ENCODE measurements at places on chromosomes 16 and 17. TPM values are rescaled to one million over a fixed set of nuclear protein-coding genes. Genes with fewer than 3 reads are reported as not detected.

Gene NT5C3B
- 34.9 TPM for total RNA-seq

Gene PIMREG
- total RNA-seq = 7.3 TPM

Gene HID1
- total RNA-seq = 7.4 TPM

Gene TRPV3
- total RNA-seq = 2.0 TPM

Gene SNAI3
- total RNA-seq = 10.5 TPM

Gene TVP23A
- not detected for total RNA-seq

Gene HES7
- total RNA-seq = 1.5 TPM

- no peaks in the 10 kb centered on the region for H3K36me3 ChIP-seq
- no peaks in the 10 kb centered on the region for H3K27me3 ChIP-seq
- peaks cover 24% of the 10 kb centered on the region for H3K4me1 ChIP-seq
- H3K27ac ChIP-seq = peak within 1 kb of the TSS; percentile 77
Observed at GRCh38 chr17:63931981-63932561, at the start of gene CD79B. Gene CD79B, minus strand, starts transcription at chr17:63932331. Its CDS starts 70 bp downstream, at chr17:63932261.

- peaks cover 3% of the 10 kb centered on the region for H3K36me3 ChIP-seq
- H3K27ac ChIP-seq = peak overlapping the region; percentile 24
- DNase-seq = no peak
- H3K4me1 ChIP-seq = peaks cover 49% of the 10 kb centered on the region
Observed at GRCh38 chr17:42563143-42563509, 1.2 kb downstream of the COASY start.

DNA sequence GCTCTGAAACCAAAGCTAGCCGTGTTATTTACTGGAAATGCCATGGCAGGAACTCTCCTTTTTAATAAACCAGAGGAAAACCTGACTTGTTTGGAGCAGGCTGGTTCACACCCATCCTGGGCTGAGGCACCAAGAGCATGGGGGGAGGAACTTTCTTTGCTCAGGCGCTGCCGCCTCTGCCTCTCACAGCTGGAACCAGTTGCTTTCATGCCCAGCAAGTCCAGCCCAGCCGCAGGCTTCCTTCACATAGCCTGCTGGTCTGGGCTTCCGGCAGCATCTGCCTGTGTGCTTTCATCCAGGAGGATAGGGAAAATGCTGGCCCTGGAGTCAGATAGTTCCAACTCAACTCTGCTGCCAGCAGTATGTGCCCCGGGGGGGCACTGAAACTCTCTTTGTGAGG, 88.1 kb upstream of the ASIC2 start:
- DNase-seq = no peak
- H3K27ac ChIP-seq = no peak overlapping the region
- H3K36me3 ChIP-seq = no peaks in the 10 kb centered on the region
- no peak overlapping the region for H3K4me3 ChIP-seq
- no peaks in the 10 kb centered on the region for H3K27me3 ChIP-seq

- no peaks in the 10 kb centered on the region for H3K27me3 ChIP-seq
- H3K27ac ChIP-seq = no peak overlapping the region
- H3K4me3 ChIP-seq = no peak overlapping the region
- peaks cover 5% of the 10 kb centered on the region for H3K36me3 ChIP-seq
Observed at GRCh38 chr17:4116516-4116915, 26.3 kb downstream of the ZZEF1 start.

DNA sequence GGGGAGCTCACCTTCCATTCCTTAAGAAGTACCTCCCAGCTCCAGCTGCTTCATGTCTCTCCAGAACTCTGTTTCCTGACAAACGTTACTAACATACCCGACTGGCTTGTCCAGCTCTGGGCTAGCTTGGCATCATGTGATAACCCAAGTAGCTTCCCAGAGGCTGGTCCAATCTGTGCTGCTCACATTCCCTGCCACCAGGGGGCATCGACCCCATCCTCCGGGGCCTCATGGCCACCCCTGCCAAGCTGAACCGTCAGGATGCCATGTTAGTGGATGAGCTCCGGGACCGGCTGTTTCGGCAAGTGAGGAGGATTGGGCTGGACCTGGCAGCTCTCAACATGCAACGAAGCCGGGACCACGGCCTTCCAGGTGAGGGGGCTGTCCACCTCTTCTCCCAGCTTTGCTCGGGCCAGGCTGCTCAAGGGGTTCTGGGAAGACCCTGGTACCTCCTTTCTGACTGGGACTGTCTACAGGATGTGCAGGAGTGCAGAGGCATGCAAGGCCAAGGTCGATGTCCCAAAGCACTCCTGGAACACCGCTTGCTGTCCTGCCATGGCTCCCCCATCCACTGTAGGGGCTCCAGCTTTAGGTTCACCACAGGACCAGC, 7.6 kb downstream of the EPX start:
- H3K27me3 ChIP-seq = peaks cover 10% of the 10 kb centered on the region
- H3K4me3 ChIP-seq = no peak overlapping the region
- DNase-seq = peak; percentile 68
- no peak overlapping the region for H3K27ac ChIP-seq
- H3K36me3 ChIP-seq = no peaks in the 10 kb centered on the region

GRCh38 chr17:49180998-49181635, 29.3 kb downstream of the GNGT2 start:
- H3K4me1 ChIP-seq = no peaks in the 10 kb centered on the region
- no peak overlapping the region for H3K4me3 ChIP-seq
- H3K27ac ChIP-seq = no peak overlapping the region
- no peaks in the 10 kb centered on the region for H3K27me3 ChIP-seq

GRCh38 chr16:30051518-30051917, 14.0 kb upstream of the ALDOA start:
- peak overlapping the region; percentile 45 for H3K27ac ChIP-seq
- peaks cover 38% of the 10 kb centered on the region for H3K4me1 ChIP-seq
- H3K4me3 ChIP-seq = peak overlapping the region; percentile 88
- DNase-seq = no peak
- peaks cover 4% of the 10 kb centered on the region for H3K36me3 ChIP-seq

GRCh38 chr16:24825696-24826095, 20.1 kb upstream of the SLC5A11 start:
- no peak for DNase-seq
- H3K36me3 ChIP-seq = peaks cover 19% of the 10 kb centered on the region
- no peaks in the 10 kb centered on the region for H3K27me3 ChIP-seq
- H3K4me3 ChIP-seq = no peak overlapping the region
- H3K4me1 ChIP-seq = no peaks in the 10 kb centered on the region
- no peak overlapping the region for H3K27ac ChIP-seq

DNA sequence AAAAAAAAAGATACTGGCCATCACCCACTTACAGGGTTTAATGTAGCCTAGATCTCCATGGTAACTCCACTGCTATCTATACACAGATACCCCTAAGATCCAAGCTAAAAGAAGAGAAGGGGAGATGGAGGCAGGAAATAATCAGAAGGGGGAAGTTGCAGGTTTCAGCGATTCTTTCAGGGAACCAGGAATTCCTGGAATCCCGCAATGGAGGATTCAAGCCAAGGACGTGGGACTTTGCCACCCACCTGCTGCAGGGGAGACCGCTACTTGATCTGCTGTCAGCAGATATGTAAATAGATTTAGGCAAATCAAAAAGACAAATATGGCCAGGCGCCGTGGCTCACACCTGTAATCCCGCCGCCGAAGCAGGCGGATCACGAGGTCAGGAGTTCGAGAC, 121.1 kb downstream of the AIPL1 start:
- no peaks in the 10 kb centered on the region for H3K4me1 ChIP-seq
- no peak for DNase-seq
- H3K27me3 ChIP-seq = peaks cover 40% of the 10 kb centered on the region
- no peak overlapping the region for H3K4me3 ChIP-seq
- H3K36me3 ChIP-seq = no peaks in the 10 kb centered on the region

DNA sequence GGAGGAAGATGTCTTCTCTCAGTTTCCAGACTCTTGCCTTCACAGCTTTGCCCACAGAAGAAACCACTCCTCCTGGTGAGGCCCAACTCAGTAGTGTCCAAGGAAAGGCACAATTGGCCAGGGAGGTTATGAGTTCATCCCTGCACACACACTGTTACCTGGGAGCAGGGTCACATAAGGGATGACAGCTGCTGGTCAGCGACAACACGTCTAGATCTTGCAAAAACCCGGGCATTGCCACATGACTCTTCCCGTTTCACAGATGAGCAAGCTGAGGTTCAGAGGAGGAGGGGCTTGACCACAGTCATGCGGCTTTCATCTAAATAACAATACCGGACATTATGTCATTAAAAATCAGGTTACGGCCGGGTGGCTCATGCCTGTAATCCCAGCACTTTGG, 186.0 kb downstream of the COPRS start:
- peaks cover 61% of the 10 kb centered on the region for H3K27me3 ChIP-seq
- H3K27ac ChIP-seq = no peak overlapping the region

DNA sequence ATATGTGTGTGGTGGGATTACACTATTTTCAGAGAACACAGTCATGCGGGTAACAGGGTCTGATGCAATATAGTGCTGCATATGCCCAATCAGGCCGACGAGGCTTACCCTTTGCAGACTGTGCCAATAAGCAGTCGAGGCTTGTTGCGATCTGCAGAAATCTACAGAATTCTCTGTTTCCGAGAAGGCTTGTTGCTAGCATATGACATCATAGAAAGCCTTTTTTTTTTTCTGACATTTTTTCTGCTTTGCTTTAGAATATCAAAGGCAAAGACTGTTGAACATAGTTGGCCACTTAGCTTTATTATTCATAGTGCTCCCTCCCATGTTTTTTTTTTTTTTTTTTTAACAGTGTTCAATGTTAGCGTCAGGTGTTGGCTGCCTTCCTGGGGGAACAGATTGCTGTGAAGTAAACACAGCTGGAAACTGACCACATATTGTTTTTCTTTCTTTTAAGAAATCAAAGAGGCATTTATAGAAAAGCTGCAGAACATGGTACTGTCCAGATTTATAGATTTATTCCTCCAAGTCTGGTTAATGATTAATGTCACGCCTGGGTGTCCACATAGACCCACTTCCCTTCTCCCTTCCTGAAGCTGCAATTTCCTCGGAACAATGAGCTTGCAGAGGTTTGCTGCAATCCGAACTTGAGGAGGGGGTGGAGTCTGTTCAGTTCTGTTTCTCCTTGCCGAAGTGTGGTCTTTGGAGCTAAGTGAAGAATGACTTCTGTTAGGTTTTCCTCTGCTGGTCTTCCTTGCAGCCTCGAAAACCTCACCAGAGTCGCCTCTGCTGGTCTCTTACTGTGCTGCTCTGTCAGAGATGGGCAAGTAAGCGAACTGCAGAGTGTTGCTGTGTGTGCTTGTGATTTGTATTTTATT, 87.3 kb downstream of the MAP2K6 start:
- peak overlapping the region; percentile 56 for H3K4me3 ChIP-seq
- H3K27me3 ChIP-seq = no peaks in the 10 kb centered on the region
- H3K27ac ChIP-seq = peak overlapping the region; percentile 26
- no peak for DNase-seq
- H3K36me3 ChIP-seq = no peaks in the 10 kb centered on the region

GRCh38 chr16:14042706-14043105, 28.4 kb upstream of the MRTFB start:
- no peak overlapping the region for H3K4me3 ChIP-seq
- H3K4me1 ChIP-seq = no peaks in the 10 kb centered on the region
- no peak overlapping the region for H3K27ac ChIP-seq
- no peaks in the 10 kb centered on the region for H3K27me3 ChIP-seq

GRCh38 chr17:6927290-6928126, 68.3 kb upstream of the ALOX12 start:
- no peak overlapping the region for H3K4me3 ChIP-seq
- peak overlapping the region; percentile 81 for H3K27ac ChIP-seq
- H3K36me3 ChIP-seq = peaks cover 2% of the 10 kb centered on the region
- no peaks in the 10 kb centered on the region for H3K27me3 ChIP-seq
- no peak for DNase-seq
- peaks cover 36% of the 10 kb centered on the region for H3K4me1 ChIP-seq

- H3K27ac ChIP-seq = no peak overlapping the region
- peaks cover 8% of the 10 kb centered on the region for H3K4me1 ChIP-seq
- H3K36me3 ChIP-seq = no peaks in the 10 kb centered on the region
- H3K27me3 ChIP-seq = peaks cover 13% of the 10 kb centered on the region
- H3K4me3 ChIP-seq = peak overlapping the region; percentile 38
Observed at GRCh38 chr16:71626858-71627213, 852 bp downstream of the MARVELD3 start.

DNA sequence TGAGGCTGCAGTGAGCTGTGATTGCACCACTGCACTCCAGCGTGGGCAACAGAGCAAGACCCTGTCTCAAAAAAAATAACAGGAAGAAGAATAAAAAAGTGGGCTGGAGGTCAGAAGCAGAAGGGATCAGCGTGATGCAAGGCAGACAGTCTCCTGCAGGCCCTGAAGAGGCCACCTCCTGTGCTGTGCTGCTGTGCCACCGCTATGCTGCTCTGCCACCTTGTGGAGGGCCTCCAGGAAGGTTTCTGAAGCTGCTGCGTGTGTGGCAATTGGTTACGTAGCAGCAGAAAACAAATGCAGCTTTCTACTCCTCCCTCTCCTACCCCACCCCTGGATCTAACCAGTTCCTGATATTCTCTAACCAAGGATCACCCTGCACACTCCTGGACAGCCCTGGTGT, 815.5 kb downstream of the KCNJ18 start:
- H3K4me3 ChIP-seq = no peak overlapping the region
- H3K27me3 ChIP-seq = no peaks in the 10 kb centered on the region
- H3K36me3 ChIP-seq = peaks cover 7% of the 10 kb centered on the region
- no peak overlapping the region for H3K27ac ChIP-seq

DNA sequence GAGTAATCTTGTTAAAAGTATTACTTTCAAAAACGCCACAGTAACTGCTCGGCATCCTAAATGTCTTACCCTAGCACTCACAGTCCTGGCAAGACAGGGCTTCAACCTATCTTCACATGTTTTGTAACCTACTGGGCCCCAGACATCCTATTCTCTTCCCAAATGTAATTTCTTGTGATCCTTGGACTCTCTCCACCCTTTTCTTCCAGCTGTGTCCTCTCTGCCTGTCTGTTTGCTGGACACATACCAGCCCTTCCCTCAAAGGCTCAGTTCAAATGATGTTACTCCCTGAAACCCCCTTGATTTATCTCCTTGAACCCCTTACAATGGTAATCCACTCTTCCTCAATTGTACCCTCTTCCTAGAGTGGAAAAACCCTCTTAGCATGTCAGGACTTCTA, 60.1 kb upstream of the CNEP1R1 start:
- no peaks in the 10 kb centered on the region for H3K4me1 ChIP-seq
- no peaks in the 10 kb centered on the region for H3K36me3 ChIP-seq

DNA sequence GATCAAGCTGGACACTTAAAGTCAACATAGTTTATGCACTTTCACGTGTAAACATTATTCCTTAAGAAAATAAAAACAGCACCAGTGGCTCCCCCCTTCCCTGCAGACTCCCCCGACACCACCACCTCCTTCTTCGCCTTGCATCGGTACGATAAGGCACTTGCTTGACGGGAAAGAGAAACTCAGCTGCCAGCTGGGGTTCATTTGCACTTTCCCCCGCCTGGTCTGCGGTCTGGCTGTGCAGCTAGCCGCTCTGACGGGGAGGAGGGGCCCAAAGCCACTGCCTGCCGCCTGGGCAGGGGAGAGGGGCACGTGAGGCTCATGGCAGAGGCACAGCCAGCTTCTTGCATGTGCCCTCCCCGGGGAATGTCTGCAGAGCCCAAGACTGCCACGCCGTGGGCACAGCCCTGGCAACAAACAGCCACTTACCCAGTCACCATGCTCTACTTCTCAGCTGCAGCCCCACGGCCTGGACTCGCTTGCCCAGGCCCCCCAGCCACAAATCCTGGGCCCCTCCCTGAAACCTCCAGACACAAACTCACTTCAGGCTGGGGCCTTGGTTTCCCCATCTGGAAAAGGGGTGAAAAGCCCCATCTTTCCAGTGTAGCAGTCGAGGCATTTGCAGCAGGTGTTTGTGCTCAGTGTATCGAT, 16.5 kb upstream of the PRM1 start:
- peaks cover 59% of the 10 kb centered on the region for H3K4me1 ChIP-seq
- H3K27ac ChIP-seq = peak overlapping the region; percentile 70

- H3K4me3 ChIP-seq = no peak overlapping the region
- H3K27me3 ChIP-seq = peaks cover 34% of the 10 kb centered on the region
Observed at GRCh38 chr17:6023036-6023831, 46.9 kb upstream of the WSCD1 start.

Data from activated T-cell treated with anti-CD3 and anti-CD28 coated beads, Interleukin-2, amount 50 U/mL, for 72 hours (primary cell).